ENCODE measurements at places on chromosomes 1 and 21.

DNA sequence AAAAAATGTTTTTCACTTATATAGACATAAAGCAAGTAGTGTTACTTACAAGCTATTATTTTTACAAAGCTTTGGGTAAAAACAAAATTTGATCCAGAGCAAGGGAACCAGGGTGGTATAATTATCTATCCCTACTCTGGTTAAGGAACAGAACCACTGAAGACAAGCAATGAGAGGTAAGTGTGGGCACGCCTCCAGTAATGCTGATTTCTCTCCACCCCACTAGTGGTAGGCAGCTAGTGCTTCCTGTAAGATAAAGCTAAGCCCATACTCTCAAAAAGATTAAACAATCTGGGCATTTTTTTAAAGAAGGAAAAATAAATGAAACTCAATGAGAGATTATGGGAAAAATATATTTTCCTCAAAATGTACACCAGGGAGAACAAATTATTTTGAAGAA, 22.1 kb downstream of the TFB2M start:
- DNase-seq: no peak

GRCh38 chr1:223508796-223509195, 115.6 kb downstream of the CCDC185 start:
- no peak for DNase-seq

DNA sequence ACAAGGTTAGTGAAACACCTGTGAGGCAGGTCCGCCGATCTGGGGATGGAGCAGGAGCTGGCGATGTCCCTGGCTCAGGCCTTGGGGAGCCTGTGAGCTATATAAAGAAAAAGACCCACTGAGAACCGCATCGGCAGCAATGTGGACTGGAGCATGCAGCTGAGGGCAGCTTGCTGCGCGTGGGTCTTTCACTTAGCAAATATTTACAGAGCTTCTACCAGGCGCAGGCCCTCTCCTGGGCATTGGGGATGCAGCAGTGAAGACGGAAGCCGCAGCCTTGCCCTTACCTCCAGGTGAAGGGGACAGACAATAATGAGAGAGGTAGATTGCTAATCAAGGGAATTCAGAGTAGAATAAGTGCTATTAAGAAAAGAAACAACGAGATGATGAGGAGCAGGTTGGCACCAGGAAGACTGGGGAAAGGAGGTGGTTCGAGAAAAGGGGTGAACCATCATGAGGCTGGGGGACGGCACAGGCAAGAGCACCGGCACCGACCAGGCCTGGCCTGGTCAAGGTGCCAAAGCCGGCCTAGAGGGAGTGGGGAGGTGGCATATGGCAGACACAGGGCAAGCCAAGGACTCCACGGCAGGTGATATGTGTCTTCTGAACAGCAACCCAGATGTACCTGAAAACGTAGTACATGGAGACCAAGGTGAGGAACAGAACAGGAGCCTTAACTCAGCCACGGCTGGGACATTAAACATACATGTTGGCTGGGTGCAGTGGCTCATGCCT, 60.7 kb upstream of the PAX7 start:
- no peak for DNase-seq

GRCh38 chr1:245234217-245235081, 79.7 kb downstream of the KIF26B start:
- no peak for DNase-seq

GRCh38 chr1:25206201-25206600, 26.1 kb downstream of the SYF2 start:
- no peak for DNase-seq

DNA sequence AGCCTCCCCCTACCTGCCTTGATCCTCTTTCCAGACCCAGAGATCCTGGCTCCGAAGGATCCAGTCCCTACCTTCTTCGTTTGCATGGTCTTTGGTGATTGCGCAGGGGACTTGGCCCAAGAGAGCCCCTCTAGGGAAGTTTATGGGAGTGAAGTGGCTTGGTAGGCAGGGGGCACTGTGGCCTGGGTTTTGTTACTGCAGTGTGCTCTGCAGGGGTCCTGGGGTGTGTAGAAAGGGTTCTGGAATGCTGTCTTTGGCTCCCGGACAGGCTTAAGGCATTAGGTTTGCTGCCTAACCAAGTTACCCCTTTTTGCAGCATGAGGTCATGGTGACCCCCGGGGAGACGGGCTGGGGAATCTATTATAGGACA, 3.8 kb downstream of the ATP8B2 start:
- no peak for DNase-seq

DNA sequence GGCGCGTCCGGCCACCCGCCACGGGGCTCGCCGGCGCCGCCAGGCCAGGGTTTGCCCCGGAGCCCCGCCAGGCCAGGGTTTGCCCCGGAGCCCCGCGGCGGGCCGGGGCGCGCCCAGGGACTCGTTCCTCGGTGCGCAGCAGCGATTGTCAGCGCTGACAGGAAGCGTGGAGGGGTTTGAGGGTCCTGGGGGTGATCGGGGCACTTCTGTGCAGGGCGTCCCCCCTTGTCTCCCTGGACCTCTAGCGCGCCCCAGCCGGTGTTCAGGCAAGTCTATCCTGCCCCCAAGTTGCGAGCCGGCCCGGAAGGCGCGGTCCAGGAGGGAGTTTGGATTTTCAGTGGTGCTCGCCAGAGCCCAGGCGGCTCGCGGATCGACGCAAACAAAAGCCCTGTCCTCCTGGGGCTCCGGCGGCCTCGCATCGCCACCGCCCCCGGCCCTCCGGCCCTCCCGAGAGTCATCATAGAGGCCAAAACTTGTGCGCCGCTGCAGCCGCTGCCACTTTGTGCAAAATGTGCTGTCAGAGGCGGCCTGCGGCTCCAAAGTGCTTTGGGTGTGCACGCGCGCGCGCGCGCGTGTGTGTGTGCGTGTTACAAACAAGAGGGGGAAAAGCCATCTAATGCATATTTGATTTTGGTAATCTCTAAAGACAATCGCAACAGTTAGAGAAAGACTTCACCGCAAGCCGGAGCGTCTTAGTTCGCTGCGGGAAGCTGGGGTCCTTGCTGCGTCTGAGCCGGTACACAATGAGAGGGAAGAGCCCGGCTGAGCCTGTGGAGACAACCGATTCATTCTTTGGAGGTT, 1.0 kb downstream of the ROR1 start:
- no peak for DNase-seq

- DNase-seq: no peak
These were observed 12.6 kb downstream of the CREG1 start for GRCh38 chr1:167541003-167541402.

- no peak for DNase-seq
These were observed 33.9 kb downstream of the TMEM63A start for GRCh38 chr1:225848030-225848955.

DNA sequence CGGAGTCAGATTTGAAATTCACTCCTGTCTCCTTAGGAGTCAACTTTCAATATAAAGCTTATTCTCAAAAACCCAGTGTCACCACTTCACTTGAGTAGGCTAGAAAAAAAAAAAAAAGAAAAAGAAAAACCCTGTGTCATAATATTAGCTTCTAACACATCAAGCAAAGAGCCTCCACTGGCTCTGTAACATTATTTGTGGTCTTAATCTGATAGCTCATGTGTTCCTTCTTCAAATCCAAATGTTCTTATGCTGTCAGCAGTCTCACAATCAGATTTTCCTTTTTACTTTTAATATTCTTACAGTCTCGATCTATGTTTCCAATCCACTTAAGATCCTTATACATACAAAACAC, 26.1 kb upstream of the PSMG1 start:
- no peak for DNase-seq

- no peak for DNase-seq
These were observed 20.9 kb upstream of the GPR161 start for GRCh38 chr1:168157638-168158037.

GRCh38 chr1:41502912-41503311, 18.4 kb upstream of the EDN2 start:
- no peak for DNase-seq

DNA sequence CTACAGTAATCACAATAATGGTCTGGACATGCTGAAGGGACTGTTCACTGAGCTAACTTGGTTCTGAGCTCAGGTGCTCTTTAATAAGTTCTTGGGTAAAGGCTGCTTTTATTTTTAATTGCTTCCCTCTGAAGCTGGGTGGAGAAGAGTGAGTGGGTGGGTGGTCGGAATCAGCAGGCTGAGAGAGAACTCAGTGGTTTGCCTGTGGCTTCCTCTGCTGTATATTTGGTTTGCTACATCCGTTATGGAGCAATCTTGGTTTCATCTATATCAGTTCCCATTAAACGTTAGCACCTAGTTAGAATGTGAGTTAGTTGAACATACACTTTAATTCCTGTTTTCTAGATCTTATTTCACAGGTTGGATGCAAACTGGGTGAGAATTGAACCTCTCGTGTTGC, 23.3 kb downstream of the CNIH4 start:
- no peak for DNase-seq

DNA sequence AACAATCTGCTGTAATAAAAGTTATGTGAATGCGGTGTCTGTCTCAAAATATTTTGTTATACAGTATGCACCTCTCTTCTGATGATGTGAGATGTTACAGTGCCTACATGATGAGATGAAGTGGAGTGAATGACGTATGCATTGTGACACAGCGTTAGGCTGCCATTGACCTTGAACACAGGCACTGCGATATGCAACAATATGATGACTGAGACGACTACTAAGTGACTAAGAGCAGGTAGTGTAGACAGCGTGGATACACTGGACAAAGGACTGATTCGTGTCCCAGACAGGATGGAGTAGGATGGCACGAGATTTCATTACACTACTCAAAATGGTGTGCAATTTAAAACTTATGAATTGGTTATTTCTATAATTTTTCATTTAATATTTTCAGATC, 8.4 kb downstream of the SGIP1 start:
- no peak for DNase-seq

GRCh38 chr1:70947835-70948234, 99.8 kb downstream of the PTGER3 start:
- no peak for DNase-seq
